Sciatic nerve (tissue), 2 donors: ENCODE measurements at places on chromosomes 4 and X.

DNA sequence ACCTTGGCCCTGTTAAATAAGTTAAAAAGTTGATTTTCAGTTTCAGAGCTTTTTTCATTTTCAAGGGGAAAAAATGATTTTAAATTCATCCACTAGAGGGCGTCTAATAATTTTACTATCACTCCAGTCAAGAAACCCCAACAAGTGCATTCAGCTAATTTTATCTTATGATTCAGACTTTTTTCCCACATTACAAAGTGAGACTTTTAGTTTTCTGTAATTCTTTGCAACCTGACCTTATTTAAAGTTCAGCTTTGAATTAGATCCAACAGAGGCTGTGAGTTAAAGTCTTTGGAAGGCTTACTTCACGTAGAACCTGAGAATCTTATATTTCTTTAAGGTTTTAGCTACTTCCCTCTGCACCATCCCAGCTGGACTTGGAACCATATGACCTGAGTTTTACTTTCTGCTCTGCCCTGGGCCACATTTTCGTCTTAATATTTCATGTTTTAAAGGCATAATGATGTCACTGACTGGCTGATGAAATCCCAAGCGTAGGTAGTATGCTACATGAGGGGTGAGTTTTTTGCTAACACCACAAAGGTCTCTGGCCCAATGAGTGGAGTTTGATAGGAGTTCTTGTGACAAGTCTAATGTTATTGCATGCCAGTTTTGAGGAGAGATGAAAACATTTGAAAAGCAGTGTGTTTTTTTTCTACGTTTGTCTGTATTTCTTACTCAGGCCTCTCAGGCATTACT, 7.2 kb downstream of the GNRHR start:
- no peak for DNase-seq

DNA sequence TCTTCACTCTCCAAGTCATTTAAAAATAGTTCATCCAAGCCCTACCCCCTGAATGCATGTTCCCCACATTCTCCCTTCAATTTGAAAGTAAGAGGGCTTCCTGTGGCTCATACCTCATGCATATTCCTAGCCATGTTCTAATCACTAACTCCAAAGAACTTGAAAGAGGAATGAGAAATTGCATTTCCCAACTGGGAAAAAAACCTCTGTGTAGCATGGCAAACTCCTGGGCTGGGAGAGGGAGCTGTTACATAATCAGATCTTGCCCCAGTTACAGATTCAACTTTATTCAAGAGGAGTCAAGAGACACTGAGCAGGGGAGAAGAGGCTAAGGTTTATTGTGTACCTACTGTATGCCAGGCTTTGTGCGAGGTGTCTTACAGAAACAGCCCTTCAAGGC, 90.2 kb downstream of the SLC2A9 start:
- no peak for DNase-seq

GRCh38 chr4:7460566-7460965, 25.8 kb upstream of the PSAPL1 start:
- no peak for DNase-seq

GRCh38 chrX:110125446-110126162, 122.7 kb downstream of the TMEM164 start:
- no peak for DNase-seq

DNA sequence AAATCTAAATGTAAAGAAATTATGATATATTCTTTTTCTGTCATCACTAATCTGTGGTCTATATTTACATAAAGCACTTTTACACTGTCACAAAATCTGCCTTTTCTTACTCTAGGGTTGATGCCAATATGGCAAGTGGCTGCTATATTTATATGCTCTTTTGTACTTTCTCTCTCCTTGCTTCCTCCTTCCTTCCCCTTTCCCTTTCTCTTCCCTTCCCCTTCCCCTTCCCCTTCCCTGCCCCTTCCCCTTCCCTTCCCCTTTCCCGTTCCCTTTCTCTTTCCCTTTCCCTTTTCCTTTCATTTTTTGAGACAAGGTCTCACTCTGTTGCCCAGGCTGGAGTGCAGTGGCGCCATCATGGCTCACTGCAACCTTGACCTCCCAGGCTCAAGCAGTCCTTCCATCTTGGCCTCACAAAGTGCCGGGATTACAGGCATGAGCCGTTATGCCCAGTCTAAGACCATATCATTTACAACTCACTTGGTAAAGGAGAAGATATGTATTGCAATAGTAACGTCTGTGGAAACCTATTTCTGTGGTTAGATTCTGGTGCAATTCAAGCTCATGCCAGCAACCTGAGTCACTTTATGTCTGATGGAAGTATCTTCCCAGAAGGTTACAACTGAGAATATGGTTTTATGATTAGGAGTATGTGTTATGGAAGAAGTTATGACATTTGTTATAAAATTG, 13.9 kb upstream of the PLAC8 start:
- DNase-seq, result no peak

GRCh38 chr4:162356181-162356580, 192.4 kb upstream of the FSTL5 start:
- no peak for DNase-seq

DNA sequence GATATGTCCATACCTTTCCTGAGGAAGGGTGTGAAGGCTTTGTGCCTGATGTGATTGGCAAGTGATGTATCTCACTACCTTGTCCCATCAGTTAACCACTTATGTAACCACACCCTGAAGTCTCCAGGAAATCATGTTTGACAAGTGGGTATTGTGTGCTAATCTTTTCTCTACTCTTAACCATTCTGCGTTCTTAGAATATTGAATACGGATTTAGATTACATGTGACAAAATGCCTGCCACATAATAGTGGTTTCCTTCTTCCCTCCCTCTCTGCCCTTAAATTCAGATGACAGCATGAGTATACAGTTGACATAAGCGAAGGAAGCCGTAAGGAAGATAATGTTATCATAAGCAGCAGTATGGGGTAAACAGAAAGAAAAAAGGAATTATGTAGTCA, 108.4 kb downstream of the KLHL8 start:
- DNase-seq, result no peak

GRCh38 chr4:21467551-21467950, 481.0 kb downstream of the KCNIP4 start:
- DNase-seq, result no peak

GRCh38 chr4:99624141-99624719, 33.4 kb downstream of the C4orf54 start:
- no peak for DNase-seq

- DNase-seq, result no peak
Measured at GRCh38 chr4:181674315-181674875, 568.8 kb upstream of the TENM3 start.

GRCh38 chrX:45696736-45697135, 496.1 kb upstream of the DIPK2B start:
- no peak for DNase-seq

- peak; percentile 41 for DNase-seq
Measured at GRCh38 chrX:71099736-71100135, 4.1 kb downstream of the FOXO4 start.

- no peak for DNase-seq
Measured at GRCh38 chrX:39484159-39485068, 613.3 kb downstream of the BCOR start.

DNA sequence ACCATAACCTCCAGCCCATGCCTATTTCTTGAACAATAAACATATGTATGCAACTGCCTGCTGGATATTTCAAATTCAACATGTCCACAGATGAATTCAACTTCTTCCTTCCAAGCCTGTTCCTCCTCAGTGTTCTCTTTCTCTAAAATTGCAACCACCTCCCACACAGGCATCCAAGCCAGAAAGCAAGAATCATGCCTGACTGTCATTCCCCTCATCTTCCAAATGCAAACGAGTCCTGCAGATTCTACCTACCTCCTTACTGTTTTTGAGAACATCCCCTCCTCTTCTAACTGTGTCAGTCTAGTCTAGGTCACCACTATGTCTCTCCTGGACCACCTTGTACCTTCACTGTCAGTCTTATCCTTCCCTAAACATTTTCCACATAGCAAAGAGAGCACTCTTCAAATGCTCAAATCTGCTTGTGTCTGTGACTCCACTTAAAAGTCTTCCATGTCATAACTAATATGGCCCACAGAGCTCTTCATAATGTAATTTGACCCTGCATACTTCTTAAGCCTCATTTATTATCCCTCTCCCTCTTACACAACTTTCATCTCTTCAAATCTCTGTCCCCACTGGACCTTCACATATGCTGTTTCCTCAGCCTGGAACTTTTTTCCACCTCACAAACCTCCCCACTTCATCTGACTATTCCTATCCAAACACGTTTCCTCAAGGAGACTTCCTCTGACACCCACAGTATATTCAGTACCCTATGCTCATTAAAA, 25.7 kb downstream of the MAPK10 start:
- DNase-seq, result no peak

DNA sequence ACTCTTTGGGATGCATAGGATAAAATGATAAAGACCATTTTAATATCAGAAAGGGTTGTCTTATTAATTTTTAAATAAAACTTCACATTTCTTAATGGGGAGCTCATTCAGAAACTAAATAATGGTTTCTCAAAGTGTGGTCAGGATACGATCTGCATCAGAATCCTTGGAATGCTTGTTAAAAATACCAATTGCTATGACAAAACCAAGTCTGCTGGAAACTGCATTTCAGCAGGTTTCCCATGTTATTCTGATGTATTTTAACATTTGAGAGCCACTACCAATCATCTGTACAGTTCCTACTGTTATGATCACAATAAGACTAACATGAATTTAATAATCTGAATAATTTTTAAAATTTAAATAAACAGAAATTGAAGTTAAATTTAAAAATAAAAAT, 115.1 kb downstream of the SOWAHB start:
- DNase-seq, result no peak

GRCh38 chr4:112418092-112418491, 97.9 kb downstream of the NEUROG2 start:
- DNase-seq, result no peak

DNA sequence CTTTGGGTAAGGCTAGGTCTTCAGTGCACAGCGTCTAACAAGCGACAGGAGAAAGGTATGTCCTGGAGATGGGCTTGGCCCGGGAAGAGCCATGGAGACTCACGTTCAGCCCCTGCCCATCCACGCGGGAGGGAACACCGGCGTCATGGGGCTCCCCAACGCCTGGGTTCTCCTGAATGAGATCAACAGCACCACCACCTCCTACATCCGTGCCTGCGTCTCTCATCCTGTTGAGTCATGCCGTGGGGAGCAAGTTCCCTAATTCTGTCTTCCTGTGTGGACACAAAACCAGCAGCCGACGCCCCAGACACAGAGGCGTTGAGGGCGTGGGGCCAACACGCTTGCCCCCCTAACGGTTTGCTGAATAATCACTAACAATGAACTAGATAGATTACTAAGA, 20.1 kb upstream of the IL3RA start:
- DNase-seq, result peak; percentile 66

DNA sequence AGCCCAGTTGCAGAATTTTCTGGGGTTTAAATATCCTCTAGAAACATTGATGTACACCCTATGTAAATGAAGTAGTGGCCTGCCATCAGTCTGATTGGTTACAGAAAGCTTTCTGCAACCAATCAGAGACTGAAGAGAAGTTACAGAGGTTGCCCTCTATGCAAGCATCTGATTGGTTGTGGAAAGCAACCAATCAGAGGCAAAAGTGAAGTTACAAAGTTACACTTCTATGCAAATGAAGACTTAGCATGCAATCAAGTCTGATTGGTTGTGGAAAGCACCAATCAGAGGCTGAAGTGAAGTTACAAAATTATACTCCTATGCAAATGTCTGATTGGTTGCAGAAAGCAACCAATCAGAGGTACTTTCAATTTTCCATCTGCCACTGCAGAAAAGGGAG, 51.9 kb upstream of the USP9X start:
- no peak for DNase-seq

DNA sequence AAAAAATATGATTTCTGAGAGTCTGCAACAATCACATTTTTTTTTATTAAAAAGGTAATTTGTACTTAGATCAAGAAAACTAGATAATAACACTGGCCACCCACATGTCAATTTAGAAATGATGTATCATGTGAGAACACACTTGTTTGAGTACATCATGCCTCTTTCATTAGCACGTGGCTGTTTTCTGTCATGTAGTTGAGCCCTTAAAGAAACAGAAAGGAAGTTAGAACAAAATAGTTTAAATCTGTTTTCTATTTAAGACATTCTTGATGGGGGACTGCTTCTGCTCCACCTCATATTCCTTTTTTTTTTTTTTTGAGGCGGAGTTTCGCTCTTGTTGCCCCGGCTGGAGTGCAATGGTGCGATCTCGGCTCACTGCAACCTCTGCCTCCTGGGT, 207.5 kb downstream of the NSUN7 start:
- DNase-seq, result no peak

DNA sequence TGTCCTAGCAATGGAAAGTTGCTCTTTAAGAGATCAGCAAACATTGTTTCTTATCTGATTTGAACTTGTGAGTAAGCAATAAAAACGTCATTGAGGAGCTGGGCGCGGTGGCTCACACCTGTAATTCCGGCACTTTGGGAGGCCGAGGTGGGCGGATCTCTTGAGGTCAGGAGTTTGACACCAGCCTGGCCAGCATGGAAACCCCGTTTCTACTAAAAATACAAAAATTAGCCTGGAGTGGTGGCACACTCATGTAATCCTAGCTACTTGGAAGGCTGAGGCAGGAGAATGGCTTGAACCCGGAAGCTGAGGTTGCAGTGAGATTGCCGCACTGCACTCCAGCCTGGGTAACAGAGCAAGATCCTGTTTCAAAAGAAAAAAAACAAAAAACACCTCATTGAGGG, 11.2 kb upstream of the PLAC8 start:
- no peak for DNase-seq
